ENCODE measurements at places on chromosomes 2 and 18.

DNA sequence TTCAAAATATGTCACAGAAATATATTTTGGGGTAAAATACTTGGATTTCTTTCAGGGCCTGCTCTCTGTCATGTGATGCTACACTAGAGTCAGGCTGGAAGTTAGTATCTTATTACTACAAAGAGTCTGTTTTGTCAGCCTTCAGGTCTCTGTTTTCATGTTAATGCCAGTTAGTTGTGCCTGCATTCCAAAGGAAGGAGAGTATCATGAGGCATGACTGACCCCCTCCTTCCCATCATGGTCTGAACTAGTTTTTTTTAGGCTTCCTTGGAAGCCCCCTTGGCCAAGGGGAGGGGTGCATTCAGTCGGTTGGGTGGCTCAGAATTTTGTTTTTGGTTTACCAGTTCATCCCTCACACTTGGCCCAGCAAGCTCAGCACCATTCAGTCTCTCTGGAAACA is 318.0 kb downstream of the ALK start:
- no peak for DNase-seq

DNA sequence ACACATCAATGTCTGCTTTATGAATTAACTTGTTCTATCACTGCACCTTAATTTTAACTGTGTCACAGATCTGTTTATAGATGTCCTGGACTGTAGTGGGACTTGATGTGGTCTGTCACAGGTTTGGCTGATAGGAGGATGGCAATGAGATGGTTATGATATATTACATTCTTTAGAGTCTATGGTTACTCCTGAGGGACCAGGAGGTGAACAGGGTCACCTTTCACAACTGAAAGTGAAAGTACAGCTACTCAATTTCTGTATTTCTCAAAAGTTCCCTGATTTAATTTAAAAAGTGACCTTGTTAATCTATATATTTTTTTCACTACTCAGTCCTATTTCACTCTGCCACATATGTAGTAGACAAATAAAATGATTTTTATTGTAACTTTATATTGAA is 1284.1 kb upstream of the GYPC start:
- DNase-seq = no peak

DNA sequence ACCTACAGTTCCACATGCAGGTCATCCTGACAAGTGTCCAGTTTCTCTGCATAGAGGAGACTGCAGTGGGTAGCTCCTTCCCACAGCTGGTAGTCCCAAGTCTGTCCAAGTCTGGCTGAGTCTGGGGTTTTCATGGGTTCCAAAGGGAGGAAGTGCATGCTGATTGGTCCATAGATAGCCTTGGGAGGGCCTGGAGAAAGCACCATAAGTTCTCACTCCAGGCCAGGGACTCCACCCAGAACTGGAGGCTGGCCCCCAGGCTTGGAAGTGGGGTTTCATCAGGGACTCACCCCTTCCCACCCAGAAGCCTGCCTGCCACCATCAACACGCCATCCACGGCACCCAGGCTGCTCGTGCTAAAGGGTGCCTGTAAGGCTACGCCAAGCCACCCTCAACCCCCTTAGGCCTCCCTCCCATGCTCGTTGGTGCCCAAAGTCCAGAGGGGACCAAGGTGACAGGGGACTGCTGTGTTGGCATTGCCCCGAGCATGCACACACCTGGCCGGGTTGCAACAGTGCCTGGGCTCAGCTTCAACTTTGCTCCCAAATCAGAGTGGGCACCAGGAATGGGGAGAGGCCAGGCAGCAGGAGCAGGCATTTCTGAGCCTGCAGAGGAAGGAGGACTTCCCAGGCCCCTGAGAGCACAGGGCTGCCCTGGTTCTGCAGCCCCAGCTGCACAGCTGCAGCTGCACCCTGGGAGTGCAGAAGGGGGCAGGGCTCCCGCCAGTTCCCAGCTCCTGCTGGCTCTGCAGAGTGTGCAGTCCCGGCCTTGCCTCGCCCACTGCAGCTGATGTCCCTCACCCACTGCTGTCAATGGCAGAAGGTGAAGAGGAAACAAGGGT is 116.5 kb upstream of the MAP2 start:
- no peak for DNase-seq

- no peak for DNase-seq
These were observed 118.3 kb upstream of the ANKRD30BL start for GRCh38 chr2:132279930-132280615.

GRCh38 chr18:44117821-44118220 is 562.9 kb upstream of the SETBP1 start:
- DNase-seq = no peak

DNA sequence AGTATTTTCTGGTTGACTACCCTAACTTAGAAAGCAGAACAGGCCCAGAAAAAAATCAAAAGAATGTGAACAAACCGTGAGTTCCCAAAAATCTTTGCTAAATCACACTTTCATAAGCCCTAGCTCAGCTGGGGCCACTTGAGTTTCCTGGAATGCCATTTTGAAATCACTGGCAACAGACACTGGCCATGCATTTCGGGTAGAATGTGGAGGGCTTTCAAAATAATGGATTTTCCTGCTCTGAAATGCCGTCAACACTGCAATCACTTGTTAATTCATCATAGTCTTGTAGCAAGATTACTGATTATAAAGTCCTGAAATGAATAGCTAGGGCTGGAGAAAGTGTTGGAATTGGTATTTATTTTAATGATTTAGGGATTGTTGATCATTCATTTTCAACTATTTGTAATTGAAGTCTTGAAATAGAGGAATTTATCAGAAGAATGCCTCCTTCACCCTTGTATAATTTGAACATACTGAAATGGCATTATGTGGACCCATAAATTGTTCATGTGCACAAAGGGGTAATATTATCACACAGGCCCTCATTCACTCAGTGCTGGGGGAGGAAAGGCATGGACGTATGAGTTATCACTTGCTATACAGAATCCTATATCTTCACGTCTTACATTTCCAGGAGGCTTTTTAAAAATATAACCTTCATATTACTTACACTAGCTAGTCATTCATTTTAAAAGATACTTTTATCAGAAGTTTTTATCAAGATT is 134.8 kb downstream of the DTNA start:
- DNase-seq = no peak

DNA sequence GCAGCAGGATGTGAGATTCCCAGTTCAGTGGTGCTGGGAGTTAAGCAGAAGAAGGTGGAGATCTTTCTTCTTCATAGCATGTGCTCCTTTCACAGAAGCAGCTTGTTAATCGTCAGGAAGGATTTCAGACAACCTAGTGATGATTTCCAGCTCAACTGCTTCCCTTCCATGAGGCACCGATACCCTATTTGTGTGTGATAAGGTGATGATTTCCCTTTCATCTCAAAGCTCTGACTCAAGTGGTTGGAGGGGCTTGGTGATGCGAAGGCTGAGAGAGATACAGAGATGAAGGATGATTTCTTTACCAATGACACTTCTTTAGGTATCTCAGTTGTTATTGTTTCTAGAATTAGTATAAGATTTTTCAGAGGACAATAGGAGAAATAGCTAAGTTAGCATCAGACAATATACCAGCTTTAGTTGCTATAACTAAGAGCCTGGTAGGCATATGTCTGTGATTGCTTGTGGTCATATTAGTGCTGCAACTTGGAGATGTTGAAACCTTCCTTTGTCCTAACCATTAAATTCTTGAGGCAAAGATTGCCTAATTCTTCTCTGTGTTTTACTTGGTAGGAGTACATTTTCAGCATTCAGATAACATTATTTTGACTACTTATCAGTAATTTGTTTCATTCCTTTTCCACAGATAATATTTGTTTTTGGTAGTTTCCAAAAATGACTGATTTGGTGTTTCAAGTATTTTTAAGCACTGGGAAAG is 111.3 kb downstream of the PLCL1 start:
- DNase-seq = no peak

GRCh38 chr2:128601298-128602037 is 282.8 kb upstream of the HS6ST1 start:
- DNase-seq = no peak

GRCh38 chr18:23412351-23412964 is 40.6 kb upstream of the RIOK3 start:
- DNase-seq = no peak

GRCh38 chr2:163351966-163352365 is 383.8 kb downstream of the FIGN start:
- DNase-seq = no peak

GRCh38 chr2:48568547-48568946 is 38.6 kb downstream of the STON1 start:
- no peak for DNase-seq

- DNase-seq = no peak
These were observed 7.9 kb upstream of the TMX3 start for GRCh38 chr18:68722821-68723220.

- no peak for DNase-seq
These were observed 48.0 kb upstream of the TGIF1 start for GRCh38 chr18:3401669-3402620.

- no peak for DNase-seq
These were observed 34.5 kb upstream of the LRRC30 start for GRCh38 chr18:7196421-7196820.

DNA sequence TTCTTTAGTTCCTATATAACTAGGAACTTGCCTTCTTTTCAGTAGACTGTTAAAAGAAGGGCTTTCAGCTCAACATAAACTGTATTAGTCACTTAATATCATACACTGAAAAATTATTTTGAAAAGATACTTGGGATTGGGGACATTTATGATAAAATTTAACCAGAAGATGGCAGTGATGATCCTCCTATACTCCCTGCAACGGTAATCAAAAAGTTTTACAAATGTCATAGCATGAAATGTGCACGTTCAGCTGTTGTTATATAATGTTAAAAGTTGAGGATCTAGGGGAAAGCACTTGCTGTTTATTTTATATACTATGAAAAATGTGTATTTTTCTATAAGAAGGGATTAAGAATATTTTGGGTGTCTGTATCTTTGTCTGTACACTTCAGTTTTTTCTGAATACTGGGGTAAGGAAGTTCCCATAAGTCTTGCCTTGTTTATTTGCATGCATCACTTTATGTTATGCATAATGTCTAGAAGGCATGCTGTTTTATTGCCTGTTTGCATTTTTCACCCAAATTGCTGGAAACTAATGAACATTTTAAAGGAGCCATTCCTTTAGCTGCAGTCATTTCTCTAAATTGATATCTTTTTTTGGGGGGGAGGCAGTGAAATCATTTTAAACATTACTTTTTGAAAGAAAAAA is 19.0 kb downstream of the DYNC1I2 start:
- DNase-seq = no peak

DNA sequence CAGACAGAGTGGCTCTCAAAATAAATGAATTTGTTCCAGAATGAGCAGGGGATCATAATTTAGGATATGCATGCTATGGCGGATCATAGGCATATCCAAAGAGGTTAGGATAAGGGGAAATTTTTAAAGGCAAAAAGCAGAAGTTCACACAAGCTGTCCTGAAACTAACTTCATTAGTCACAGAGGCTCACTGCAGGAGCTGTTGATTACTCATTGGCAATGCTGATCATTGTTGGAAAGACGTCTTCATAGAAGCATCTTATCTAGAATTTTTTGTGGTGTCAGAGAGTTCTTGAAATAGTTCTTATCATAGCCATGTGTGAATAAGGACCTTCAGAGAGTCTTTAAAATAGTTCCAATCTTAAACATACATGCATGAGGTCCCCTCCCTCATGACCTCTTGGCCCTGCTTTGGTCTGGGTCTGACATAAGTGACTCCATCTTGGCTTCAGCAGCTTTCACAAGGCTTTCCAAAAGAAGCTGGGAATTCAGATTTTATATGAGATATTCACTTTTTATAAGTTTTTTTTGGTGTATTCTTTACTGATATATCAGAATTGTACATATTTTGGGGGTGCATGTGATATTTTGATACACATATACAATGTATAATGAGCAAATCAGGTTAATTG is 7.5 kb upstream of the CCDC195 start:
- no peak for DNase-seq

DNA sequence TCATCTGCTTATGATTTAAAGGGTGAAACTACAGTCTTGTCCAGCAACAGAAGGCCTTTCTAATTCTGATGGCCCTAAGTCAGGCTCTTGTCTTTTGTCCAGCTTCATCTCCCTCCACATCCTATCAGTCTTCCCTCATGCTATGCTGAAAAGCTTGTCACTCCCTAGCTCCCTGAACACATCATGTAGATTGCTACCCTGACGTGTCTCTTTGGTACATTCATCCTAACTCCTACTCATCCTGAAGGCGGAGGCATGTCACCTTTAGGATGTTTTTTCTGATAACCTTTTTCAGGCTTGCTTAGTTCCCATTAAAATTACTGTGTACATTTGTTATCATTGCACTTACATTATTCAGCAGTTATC is 78.4 kb upstream of the ARL5A start:
- no peak for DNase-seq

DNA sequence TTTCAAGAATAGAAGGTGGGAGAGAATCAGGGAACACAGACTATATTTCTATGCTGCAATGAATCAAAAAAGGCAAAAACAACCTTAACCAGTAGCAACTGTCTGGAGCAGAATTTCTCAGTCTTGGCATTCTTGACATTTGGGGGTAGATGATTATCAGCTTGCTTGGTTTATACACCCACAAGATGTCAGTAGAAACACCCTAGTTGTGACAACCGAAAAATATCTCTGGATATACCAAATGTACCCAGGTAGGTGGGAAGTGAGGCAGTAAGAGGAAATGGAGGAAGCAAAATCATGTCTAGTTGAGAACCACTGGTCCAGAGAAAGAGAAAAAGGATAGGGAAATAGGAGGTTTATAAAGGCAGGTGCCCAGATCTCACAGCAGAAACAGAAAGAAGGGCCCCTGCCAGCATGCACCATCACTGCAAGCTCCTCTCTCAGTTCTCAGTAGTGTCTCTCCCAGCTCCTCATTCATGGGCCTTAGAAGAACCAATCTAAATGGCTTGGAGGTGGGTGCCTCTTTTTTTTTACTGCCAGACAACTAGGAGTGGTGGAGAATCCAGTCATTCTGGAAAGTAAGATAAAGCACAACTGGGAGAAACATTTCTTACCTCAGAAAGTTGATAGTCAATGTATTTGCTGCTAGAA is 50.4 kb downstream of the MBD2 start:
- DNase-seq = no peak

GRCh38 chr18:59303006-59303405 is 15.4 kb downstream of the CPLX4 start:
- DNase-seq = no peak

GRCh38 chr2:193566886-193567285 is 1372.2 kb upstream of the TMEFF2 start:
- DNase-seq = no peak

DNA sequence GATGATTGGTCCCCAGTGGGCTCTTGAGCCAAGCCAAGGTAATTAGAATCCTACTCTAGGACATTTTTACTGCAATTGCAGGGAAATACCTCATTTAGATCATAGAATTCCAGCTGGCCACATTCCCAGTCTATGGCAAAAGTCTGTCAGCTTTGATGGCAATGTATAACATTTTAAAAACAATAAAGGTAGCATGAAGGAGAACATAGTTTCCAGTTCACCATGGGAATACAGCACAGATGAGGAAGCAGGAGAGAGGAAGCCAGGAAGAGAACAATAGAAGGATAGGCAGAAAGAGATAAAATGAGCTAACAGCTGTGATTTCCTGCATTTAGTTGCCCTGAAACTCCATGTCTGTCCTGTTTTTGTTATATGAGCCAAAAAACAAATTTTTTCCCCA is 897.3 kb upstream of the DDX18 start:
- no peak for DNase-seq

Measured in T-helper 17 cell (primary cell).